IMR-90 (cell line): ENCODE measurements at places on chromosomes 6 and 20. TPM values are rescaled to one million over a fixed set of nuclear protein-coding genes. Genes with fewer than 3 reads are reported as not detected.

Gene CGAS
- 1.6 and 4.2 TPM in 2 replicates for total RNA-seq

Gene NRSN1
- total RNA-seq, result not detected in 2 replicates

Gene SLPI
- not detected in 2 replicates for total RNA-seq

Gene CST2
- total RNA-seq, result not detected in 2 replicates

Gene FIG4
- 15.4 and 19.7 TPM in 2 replicates for total RNA-seq

Gene COL21A1
- total RNA-seq, result not detected in 2 replicates

Gene RXRB
- 16.7 and 18.6 TPM in 2 replicates for total RNA-seq

Gene MYT1
- not detected in 2 replicates for total RNA-seq

Gene PAK5
- total RNA-seq, result not detected in 2 replicates

Gene ULBP1
- 0.18 and 0.56 TPM in 2 replicates for total RNA-seq

Gene GABRR2
- total RNA-seq, result under 0.01 TPM in 1 of 2 replicates, not detected in the other

Gene VIP
- total RNA-seq, result not detected in 2 replicates
